Esophagus squamous epithelium (tissue), 5 donors: ENCODE measurements at places on chromosomes 3 and 15.

DNA sequence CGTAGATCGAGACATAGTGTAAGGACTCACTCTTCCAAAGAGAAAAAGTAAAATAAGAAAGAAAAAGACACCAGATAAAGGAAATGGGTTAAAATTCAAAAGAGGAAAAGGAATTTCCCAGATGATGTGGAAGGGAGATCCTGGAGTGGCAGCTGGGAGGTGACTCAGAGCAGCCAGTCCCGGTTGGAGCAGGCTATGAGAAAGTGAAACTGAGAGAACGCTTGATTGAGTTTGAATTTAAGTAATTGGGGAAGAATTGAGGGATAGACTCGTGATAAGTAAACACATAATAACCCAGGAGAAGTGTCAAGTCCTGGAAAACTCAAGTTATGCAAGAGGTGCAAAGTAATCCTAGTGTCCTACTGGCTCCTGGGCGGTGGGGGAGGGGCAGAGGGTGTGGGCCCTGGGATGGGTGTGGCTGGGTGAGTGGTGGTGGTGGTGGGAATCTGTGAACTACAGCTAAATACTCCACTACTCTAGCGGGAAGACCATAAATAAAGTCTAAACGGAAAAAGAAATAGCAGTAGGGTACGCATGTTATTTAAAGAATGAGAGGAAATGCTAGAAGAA lies 1.2 kb downstream of the PRR20G start:
- no peaks in the 10 kb centered on the region for H3K36me3 ChIP-seq
- no peak overlapping the region for H3K27ac ChIP-seq
- no peak overlapping the region for H3K4me3 ChIP-seq
- no peak for DNase-seq
- H3K27me3 ChIP-seq, result no peaks in the 10 kb centered on the region
- no peaks in the 10 kb centered on the region for H3K4me1 ChIP-seq

DNA sequence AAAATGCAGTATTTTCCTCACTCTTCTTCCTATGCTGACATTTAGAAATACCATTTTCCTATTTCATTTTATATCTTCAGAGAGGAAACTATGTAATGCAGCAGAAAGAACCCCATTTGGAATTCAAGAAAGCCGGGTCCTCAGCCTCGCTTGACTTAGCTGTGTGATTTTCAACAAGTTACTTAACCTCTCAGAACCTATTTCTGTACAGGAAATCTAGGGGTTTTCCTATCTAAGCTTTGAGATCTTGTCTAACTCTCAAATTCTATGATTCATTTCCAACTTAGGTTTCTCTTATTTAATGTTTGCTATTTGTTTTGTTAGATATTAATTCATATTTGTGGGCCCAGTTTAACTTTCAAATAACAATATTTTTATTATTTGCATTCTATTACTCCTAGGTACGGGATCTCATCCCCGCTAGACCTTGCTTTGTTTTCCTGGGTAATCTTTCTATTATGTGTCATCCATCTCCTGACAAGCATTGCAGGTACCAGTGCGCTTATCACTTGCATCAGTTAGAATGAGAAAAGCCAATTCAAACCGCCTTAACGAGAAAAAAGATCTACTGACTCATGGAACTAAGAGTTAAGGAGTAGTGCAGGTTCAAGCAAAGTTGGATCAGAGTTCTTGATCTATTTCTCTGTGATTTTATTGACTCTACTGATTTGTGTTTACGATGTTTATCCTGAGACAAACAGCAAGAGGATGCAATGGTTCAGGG lies 70.6 kb upstream of the BHLHE40 start:
- H3K4me1 ChIP-seq, result peaks cover 5% of the 10 kb centered on the region
- no peaks in the 10 kb centered on the region for H3K27me3 ChIP-seq
- H3K36me3 ChIP-seq, result no peaks in the 10 kb centered on the region
- no peak overlapping the region for H3K4me3 ChIP-seq
- H3K27ac ChIP-seq, result no peak overlapping the region
- no peak for DNase-seq

GRCh38 chr3:67006460-67006859 lies 8.4 kb downstream of the KBTBD8 start:
- peaks cover 4% of the 10 kb centered on the region for H3K36me3 ChIP-seq
- no peak for DNase-seq
- H3K27me3 ChIP-seq, result no peaks in the 10 kb centered on the region
- no peak overlapping the region for H3K27ac ChIP-seq
- H3K4me3 ChIP-seq, result no peak overlapping the region

DNA sequence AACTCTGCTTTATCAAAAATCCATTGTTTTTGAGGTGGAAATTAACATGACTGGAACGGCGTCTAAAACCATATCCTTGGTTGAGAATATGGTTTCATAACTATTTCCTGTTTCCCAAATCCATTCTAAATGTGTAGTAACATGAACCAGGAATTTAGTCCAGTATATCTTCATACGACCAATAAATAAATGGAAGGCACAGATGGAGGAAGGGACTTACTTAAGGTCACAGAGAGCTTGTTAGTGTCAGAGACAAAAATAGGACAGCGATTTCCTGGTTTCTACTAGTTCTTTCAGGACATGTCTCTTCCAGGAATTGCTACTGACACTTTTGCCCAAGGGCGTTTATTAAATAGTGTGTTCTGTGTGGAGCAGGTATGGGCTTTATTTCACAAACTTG lies 41.2 kb downstream of the HES1 start:
- peaks cover 26% of the 10 kb centered on the region for H3K4me1 ChIP-seq
- H3K27me3 ChIP-seq, result no peaks in the 10 kb centered on the region
- H3K27ac ChIP-seq, result no peak overlapping the region
- H3K4me3 ChIP-seq, result no peak overlapping the region

DNA sequence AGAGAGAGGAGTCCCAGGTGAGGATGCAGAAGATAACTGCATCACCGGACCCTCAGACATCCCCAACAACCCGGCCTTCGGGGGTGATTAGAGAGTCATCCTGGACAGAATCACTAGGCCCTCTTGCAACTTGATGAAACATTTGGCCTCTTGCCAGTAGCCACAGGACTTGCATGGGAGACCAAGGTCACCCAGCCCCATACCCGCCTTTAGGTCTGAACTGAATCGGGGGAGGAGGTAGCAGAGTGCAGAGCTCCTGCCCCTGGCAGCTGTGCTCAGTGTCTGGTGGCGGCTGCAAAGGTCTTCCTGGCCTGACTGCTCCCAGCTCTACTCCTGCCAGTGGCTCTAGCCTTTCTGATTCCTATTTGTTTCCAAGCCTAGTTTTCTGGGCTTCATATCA lies 12.4 kb downstream of the PIF1 start:
- no peak overlapping the region for H3K4me3 ChIP-seq
- H3K27me3 ChIP-seq, result no peaks in the 10 kb centered on the region
- DNase-seq, result no peak
- no peaks in the 10 kb centered on the region for H3K36me3 ChIP-seq
- no peak overlapping the region for H3K27ac ChIP-seq

- no peaks in the 10 kb centered on the region for H3K27me3 ChIP-seq
- no peaks in the 10 kb centered on the region for H3K4me1 ChIP-seq
- no peak overlapping the region for H3K4me3 ChIP-seq
- DNase-seq, result no peak
These were observed 462.0 kb downstream of the GBE1 start for GRCh38 chr3:81299481-81299880.

DNA sequence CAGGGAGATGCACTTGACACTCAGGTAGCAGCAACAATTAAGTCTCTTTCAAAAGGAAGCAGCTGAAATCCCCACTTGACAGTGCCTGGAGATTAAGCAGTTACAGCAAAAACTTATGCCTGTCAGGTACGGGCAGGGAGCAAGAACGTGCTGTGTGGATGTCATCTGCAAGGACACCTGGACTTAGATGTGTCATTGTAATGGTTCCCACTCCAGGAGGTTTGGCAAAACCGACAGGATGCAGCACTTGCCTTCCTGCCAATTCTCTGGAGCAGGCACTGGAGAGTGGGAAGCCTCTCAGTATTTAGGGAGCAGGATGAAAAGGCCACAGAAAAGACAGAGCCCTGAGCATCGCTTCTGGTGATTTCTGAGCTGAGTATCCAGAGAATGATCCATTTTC lies 292.4 kb downstream of the PDCD6IP start:
- H3K4me3 ChIP-seq, result no peak overlapping the region
- H3K27ac ChIP-seq, result no peak overlapping the region
- no peaks in the 10 kb centered on the region for H3K4me1 ChIP-seq
- no peak for DNase-seq
- H3K36me3 ChIP-seq, result no peaks in the 10 kb centered on the region
- H3K27me3 ChIP-seq, result no peaks in the 10 kb centered on the region

DNA sequence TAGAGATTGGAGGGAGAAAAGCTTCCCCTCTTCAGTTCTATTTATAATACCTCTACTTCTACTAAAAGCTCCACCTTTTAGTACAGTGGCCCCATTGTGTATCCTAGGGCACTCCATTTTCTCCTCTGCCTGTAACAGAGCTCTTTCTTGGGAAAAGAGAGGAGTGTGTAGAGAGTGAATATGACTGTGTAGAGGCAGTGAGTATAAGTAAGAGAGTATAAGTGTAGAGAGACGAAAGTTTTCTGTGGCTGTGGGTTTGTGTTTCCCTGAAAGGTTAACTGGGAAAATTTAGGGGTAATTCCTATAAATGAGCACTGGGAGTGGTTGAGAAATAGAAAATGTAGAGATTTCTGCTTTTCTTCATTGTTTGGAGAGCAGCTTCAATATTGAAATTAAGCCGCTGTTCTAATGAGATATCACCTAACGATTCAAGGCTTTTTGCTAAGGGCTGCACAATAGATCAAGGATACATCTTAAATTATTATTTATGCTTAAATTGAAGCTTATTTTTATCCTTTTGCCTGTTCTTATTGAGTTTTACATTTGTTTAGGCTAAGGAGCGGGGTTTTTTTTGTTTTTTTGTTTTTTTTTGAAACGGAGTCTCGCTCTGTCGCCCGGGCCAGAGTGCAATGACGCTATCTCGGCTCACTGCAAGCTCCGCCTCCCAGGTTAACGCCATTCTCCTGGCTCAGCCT lies 6.9 kb downstream of the IQGAP1 start:
- H3K27ac ChIP-seq, result peak overlapping the region; percentile 50
- no peaks in the 10 kb centered on the region for H3K27me3 ChIP-seq
- H3K4me3 ChIP-seq, result no peak overlapping the region
- peaks cover 73% of the 10 kb centered on the region for H3K4me1 ChIP-seq

DNA sequence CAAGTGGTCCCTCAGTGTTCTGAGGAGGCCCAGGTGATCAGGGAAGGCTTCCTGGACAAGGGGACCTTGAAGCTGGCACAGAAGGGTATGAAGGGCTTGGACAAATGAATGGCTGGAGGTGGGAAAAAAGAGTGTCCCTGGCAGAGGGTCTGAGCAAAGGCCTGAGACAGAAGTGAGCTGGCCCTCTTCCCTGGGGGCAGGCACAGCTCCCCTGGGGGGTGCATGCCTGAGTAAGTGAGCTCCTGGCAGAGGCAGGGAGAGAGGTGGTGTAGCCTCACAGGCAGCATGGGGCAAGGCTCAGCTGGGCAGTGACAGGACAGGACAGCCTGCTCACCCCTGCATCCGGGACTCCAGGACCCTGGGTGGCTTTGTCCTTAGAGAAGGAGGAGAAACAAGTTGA lies 5.4 kb upstream of the CACNA2D2 start:
- H3K4me1 ChIP-seq, result no peaks in the 10 kb centered on the region
- no peaks in the 10 kb centered on the region for H3K36me3 ChIP-seq
- H3K27ac ChIP-seq, result no peak overlapping the region
- no peak overlapping the region for H3K4me3 ChIP-seq

- H3K27me3 ChIP-seq, result no peaks in the 10 kb centered on the region
- no peaks in the 10 kb centered on the region for H3K4me1 ChIP-seq
- no peak for DNase-seq
- H3K36me3 ChIP-seq, result no peaks in the 10 kb centered on the region
- H3K4me3 ChIP-seq, result no peak overlapping the region
These were observed 345.1 kb downstream of the PLOD2 start for GRCh38 chr3:145815707-145816413.

DNA sequence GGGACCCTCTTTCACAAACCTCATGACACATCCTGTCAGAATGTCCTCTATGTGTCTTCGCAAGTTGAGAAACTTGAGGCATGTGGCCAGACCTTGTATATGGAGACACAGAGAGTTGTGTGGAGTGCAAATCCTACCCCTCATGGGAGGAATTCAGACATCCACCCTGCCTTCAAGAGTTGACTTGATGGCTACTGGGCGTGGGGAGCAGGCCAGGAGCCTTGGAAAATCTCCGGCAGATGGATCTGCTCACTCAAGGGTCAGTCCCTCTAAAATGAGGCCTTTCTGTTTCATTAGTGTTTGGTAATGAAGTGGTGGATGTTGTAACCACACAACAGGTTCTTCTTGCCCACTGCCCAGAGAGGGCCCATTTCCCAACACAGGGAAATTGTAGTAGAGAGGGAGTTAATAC lies 79.0 kb downstream of the ASB7 start:
- H3K4me3 ChIP-seq, result no peak overlapping the region
- no peaks in the 10 kb centered on the region for H3K4me1 ChIP-seq
- DNase-seq, result no peak

- DNase-seq, result no peak
- no peaks in the 10 kb centered on the region for H3K27me3 ChIP-seq
- no peak overlapping the region for H3K27ac ChIP-seq
These were observed 57.6 kb downstream of the ST8SIA2 start for GRCh38 chr15:92451225-92451825.

- no peak for DNase-seq
- no peak overlapping the region for H3K27ac ChIP-seq
- H3K4me1 ChIP-seq, result peaks cover 20% of the 10 kb centered on the region
- peaks cover 10% of the 10 kb centered on the region for H3K36me3 ChIP-seq
- H3K27me3 ChIP-seq, result no peaks in the 10 kb centered on the region
- no peak overlapping the region for H3K4me3 ChIP-seq
These were observed 11.3 kb upstream of the SETD5 start for GRCh38 chr3:9386078-9386459.

DNA sequence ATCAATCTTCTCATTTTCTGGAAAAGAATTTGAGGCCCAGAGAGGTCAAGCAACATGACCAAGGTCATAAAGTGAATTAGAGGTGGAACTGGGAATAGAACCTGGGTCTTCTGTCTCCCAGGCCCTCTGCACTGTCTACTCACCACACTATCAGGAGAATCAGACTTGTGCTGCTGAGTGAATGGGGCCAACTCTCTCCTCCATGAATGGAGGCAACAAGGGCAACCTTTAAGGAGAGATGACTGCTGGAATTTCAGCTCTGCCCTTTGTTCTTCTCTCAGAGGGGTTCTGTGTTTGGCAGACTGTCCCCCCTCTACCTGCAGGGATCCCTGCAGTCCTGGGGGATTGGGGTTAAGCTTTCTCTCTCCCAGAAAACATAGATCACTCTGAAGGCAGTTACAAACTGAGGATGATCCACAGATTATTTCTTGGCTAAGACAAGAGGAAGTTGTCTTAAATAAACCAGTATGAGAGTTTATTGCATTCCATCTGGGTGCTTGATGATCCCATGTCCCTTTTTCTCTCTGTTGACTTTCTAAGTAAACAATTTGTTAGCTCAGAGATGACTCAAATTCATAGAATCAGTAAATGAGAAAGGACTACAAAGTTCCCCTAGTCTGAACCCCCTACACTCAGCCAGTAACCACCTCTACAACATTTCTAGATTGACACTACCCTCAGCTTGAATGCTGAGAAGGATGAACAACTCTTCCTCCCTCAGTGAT lies 99.0 kb upstream of the LIPC start:
- H3K4me3 ChIP-seq, result no peak overlapping the region
- peak overlapping the region; percentile 88 for H3K27ac ChIP-seq
- DNase-seq, result no peak

GRCh38 chr3:74599564-74599963 lies 14.9 kb downstream of the CNTN3 start:
- H3K36me3 ChIP-seq, result no peaks in the 10 kb centered on the region
- no peaks in the 10 kb centered on the region for H3K27me3 ChIP-seq
- H3K4me1 ChIP-seq, result no peaks in the 10 kb centered on the region
- no peak overlapping the region for H3K27ac ChIP-seq

GRCh38 chr3:70565861-70566260 lies 253.4 kb upstream of the MDFIC2 start:
- H3K27me3 ChIP-seq, result no peaks in the 10 kb centered on the region
- peaks cover 8% of the 10 kb centered on the region for H3K4me1 ChIP-seq
- DNase-seq, result no peak
- no peaks in the 10 kb centered on the region for H3K36me3 ChIP-seq
